ENCODE measurements at places on chromosomes 6 and 20.

DNA sequence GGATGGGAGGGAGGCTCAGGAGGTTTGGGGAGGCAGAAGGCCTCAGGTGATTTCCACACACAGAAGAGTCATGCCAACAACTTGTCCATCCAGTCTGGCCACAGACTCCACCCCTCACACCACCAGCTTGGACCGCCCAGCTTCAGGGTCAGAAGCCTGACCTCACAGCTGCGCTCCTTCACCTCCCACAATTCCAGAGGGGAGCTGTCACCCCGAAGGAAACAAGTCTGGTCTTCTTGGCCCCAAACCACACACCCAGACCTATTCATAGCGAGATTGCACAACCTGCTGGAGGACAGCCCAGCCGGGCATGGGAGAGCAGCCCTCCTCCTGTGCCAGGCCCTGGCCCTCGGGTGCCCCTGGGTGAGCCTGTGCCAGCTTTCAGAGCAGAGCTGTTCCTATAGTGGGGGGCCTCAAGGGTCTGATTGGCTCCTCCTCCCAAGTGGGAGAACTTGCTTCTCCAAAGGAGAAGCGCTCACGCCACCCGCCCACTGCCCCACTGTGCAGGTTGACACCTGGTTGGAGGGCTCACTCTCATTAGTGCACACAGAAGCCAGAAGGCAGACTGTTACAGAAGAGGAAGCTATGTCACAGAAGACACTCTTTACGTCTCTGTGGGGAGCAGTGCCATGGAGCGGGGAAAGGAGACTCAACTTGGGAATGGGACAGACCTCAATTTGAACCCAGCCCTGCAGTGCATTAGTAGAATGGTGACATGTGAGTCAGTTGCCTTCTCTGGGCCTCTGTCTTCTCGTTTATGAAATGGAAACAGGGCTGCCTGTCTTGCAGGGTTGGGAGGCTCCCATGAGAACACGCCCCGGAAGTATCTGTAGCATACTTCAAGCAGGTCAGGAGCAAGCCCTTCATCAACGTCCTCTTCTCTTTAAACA, 128.8 kb downstream of the FOXO3 start:
- DNase-seq = no peak

- DNase-seq = no peak
Measured at GRCh38 chr6:6788394-6789032, 200.0 kb downstream of the LY86 start.

- DNase-seq = no peak
Measured at GRCh38 chr20:42218621-42219374, 600.6 kb upstream of the CHD6 start.

DNA sequence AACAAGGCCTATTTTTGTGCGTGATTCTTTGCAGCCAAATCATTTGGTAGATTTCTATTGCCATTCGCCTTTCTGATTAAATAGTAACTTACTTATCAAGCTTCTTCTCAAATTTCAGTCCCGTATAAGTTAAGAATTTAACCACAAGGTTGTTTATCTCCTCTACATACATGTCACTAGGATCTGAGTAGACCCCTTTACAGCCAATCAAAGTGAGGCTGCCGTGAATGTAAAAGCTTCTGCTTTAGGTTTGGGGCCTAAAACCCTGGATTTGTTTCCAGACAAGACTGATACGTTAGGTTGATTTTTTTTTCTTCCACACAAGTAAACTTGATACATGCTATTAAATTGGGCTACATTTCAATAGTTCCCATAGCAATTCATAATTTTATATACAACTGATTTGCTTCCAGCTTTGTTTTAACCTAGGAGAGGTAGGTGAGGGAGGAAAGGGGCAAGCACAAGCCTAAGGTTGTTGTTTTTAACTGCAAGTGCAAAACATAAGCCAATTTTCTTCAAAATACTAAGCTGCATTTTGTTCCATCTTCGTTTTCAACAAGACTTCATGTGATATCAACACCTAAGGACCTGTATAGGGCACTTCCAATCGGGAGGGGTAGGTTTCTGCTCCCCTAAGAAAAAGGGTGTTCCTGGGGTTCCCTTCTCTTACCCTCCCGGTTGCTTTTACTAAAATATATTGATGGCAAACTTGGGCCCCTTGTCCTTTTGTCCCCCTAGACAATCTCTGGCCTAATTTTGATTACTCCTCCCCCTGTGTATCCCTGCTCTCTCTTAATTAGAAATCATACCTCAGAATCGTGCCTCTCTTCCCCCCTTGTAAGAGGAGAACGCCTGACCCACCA, 1.7 kb downstream of the RANBP9 start:
- DNase-seq = no peak

DNA sequence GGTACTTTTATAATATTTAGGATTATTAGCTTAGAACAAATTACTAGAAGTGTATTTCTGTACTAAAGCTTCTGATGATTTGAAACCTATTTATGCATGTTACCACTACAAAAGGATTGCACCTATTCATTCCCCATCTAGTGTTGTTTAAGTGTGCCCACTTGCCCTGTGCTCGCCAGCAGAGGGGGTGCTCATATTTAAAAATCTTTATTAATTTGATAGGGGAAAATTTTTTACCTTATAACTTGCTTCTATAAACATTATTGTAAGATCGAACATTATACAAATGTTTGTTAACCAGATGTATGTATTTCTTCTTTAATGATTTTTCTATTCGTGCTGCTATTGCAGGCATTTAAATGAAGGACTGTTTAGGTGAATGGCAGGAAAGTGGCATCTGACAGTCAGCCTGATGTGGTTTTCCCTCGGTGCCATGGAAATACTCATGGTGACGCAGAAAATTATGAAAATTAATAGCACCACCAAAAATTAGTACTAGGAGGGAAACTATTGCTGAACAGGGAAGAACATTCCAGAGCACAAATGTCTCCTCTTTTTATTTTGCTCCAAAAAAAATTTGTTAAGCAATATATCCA, 44.1 kb upstream of the FNDC1 start:
- DNase-seq = no peak

DNA sequence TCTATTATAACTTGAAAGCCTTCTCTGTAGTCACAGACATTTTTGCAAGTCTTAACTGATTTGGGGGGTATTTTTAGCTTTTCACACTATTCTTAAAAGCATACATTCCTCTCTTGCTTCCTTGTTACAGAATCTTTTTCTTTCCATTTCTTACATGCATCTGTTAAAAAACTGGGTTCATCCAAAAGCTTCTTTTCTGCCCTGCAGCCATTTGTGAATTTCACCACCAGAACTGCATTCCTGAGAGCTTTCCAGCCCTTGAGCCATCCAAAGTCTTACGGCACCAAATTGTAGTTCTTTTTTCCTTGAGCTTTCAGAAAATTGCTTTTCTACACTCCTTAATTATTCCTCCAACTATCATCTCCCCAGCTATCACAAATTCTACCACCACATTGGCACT, 19.7 kb upstream of the GSTA4 start:
- DNase-seq = no peak

DNA sequence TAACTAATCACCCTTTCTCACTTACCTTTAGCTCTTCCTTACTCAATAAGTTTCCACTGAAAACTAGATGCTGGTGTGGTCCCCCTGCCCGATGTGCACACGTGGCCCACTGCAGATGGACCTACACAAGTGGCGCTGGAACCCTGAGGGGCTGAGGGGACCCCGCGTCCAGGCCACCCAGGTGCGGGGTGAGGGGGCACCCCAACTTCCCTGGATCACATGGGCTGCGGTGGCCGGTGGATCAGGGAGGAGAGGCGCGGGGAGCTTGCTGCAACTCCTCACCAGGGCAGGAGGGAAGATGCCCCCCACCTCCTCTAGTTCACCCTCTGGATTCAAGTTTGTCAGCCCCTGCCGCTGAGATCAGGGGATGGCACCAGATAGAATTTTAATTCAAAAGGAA, 12.5 kb upstream of the HLA-DOA start:
- DNase-seq = no peak

DNA sequence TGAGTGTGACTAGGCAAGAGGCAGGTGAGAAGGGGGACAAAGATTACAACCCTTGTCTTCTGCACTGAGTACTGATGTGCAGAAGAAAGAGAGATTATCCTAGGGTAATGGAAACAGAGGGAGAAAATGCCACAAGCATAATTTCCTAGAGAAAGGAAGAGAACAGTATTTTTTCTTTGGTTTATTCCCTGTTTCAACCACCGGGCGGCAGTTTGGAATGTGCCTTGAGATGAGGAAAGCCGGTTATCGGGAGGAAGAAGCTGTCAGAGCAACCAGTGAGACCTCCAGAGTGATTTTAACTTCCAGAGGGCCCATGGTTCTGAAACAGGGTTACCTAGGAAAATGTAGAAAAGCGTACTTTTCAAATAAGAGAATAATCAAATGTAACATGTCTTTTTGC, 121.4 kb downstream of the REV3L start:
- DNase-seq = no peak

- no peak for DNase-seq
Measured at GRCh38 chr6:102127253-102127652, 733.7 kb downstream of the GRIK2 start.

Data from NCI-H1436 treated with DMSO at 0.1 percent for 48 hours (cell line).